ENCODE measurements at places on chromosomes 13 and 19.

GRCh38 chr19:7852851-7853769 is 21.1 kb downstream of the PRR36 start:
- DNase-seq, result peak; percentile 94

DNA sequence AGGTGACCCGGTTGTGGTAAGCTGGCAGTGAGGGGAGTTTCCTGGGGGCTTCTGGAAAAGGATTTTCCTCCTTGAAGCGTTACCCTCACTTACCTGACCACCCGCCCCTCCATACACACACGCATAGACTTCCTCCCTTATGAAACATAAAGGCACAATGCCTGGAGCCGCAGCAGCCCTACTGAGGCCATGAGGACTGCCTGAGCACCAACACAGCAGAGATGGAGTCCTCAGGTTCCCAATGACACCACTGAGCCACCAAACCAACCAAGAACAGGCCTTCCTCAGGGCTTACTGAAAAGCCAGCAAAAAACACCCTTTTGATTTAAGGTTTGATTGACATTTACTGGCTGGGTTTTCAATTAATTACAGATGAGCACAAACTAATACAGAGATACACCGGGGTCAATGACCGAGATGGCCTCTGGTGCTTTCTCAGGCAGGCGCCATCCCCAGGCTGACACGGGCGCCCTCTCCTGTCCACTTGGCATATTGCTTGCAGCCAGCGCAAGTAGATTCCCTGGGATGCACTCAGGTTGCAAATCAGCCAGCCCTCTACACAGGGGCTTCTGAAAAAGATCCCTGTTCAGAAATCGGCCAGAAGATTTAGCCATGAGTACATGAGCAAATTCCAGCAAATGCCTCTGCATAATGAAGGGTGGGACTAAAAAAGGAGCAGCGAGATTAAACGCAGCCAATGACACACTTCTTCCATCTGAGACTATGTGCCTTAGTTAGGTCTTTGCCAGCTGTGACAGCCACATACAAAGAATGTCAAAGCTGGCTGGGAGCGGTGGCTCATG is 14.8 kb downstream of the OPA3 start:
- DNase-seq, result no peak

GRCh38 chr19:39542206-39542605 is 2.2 kb upstream of the EID2 start:
- peak; percentile 72 for DNase-seq

DNA sequence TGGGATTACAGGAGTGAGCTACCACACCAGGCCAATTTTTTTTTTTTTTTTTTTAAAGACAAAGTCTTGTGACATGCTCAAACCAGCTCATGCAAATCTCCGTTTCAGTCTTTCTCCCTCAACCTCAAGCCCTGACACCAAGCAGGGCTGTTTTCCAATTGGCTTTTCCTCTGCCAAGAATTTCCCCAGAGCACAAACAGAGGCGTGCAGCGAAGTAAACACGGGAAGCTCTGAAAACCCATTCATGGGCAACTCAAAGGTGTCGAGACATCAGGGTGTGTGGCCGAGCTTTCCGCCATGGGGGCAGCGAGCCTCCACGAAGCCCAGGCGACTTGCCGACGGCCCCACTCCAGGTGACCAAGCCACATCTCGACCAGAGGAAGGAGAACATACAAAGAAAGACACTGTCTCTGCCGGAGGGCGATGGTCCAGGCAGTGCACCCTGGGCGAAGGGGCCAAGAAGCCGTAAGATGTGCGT is 70.0 kb downstream of the INSR start:
- DNase-seq, result no peak

DNA sequence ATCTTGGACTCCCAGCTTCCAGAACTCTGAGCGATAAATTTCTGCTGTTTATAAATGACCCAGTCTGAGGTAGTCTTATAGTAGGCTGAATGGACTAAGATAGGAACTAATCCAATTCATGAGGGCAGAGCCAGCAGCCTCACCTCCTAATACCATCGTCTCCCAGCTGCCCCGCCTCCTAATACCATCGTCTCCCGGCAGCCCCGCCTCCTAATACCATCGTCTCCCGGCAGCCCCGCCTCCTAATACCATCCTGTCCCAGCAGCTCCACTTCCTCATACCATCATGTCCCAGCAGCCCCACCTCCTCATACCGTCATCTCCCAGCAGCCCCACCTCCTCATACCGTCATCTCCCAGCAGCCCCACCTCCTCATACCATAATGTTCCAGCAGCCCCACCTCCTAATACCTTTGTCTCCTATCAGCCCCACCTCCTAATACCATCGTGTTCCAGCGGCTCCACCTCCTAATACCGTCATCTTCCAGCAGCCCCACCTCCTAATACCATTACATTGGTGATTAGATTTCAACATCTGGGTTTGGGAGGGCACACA is 2.4 kb upstream of the ARGLU1 start:
- peak; percentile 57 for DNase-seq

DNA sequence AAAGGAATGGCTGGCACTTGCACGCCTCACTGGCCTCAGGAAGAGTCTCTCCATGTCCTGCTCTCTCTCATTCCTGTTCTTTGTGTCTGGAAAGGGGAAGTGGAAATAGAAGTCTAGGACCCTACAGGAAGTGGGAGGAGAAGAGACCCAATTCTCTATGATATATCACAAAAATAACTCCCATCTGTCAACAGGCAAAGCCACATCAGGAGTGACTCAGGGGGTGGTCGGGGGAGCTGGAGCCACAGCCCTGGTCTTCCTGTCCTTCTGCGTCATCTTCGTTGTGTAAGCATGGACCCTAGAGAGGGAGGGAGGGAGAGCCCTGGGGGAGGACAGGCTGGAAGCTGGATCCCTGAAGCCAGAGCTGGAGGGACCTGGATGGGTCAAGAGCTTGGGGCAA is 3.0 kb downstream of the SIGLEC9 start:
- no peak for DNase-seq

GRCh38 chr19:33460221-33460908 is 61.2 kb downstream of the PEPD start:
- no peak for DNase-seq

DNA sequence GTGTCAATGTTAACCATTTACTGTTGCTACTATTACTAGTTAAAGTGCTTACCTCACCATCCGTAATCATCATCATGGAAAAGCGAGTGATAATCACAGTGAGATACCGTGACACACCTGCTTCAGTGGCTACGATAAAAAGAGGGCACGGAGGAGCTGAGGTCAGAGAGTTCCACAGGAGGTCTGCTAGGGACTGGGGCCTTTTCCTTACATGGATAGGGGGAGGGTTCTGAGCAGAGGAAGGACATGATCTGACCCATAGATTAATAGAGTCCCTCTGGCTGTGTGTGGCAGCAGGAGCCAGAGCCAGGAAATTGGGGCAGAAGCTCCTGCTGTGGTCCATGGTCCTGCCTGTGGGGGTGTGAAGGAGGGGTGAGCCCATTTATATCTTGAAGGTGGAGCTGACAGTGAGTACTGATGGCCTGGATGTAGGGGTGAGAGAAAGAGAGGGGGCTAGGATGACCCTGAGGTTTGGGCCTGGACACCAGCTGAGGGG is 136.7 kb downstream of the SIPA1L3 start:
- no peak for DNase-seq

DNA sequence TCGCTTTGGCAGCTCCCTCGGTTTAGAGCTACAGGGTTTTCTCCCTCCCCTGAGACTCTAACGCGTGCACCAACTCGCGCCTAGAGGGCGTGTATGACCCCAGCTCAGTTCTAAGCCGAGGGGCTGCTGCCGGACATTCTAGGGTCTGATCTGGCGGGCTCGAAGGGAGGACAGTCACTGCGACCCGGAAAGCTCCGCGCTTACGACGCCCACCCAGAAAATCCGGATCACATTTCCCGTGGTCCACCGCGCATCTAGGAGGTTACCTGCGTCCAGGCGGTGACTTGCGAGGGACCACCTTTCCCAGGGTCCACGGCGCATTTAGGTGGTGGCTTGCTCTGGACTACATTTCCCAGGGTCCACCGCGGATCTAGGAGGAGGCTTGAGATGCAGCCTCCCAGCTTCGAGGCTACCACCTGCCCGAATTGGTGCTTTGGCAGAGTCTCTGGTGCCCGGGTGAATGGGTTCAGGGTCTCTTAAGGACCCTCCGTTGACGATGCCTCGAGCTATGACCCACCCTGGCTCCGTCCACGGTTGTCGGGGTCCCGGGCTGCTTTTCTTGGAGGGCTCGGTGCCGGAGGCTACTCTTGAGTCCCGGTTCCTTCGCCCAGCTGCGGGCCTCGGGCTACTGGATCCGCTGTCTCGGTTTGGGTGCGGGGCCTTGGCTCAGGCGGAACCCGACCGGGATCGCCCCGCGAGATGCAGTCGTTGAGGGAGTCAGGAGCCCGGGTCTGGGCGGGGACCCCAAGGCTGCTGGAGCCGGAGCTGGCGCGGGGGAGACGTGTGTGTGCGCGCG is 30.5 kb downstream of the ZNF146 start:
- no peak for DNase-seq

GRCh38 chr19:1037621-1038064 is 2.3 kb upstream of the ABCA7 start:
- DNase-seq, result no peak

GRCh38 chr13:106709522-106709921 is 141.6 kb upstream of the ARGLU1 start:
- DNase-seq, result no peak

DNA sequence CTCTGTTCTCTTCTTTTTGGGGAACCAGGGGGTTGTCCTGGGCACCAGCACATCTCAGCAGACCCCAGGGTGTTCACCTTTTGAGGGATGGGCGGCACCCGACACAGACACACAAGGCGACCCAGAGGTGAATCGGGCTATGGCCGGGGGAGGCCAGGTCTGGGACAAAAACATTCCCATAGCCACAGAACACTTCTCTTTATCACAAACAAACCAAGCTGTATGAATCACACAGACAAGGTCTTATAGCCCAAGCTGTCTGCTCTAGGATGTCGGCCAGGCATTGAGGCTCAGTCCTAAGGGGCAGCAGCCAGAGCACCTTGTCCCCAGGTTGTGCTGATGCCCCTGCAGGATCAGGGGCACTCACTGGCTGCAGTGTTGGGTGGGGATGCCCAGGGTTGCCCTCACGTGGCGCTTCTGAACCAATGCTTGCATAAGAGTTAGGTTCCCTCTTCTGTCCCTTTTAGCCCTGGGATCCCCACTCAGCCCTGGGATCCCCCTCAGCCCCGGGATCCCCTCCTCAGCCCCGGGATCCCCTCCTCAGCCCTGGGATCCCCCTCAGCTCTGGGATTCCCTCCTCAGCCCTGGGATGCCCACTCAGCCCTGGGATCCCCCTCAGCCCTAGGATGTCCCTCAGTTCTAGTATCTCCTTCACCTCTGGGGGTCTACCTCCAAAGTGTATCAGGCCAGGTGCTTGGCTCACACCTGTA is 26.9 kb downstream of the MAU2 start:
- DNase-seq, result no peak

GRCh38 chr19:52603558-52604207 is 33.6 kb downstream of the ZNF701 start:
- no peak for DNase-seq

GRCh38 chr19:45515807-45516401 is 8.6 kb downstream of the VASP start:
- no peak for DNase-seq

- no peak for DNase-seq
Observed at GRCh38 chr19:31220540-31220939, 128.7 kb downstream of the TSHZ3 start.

DNA sequence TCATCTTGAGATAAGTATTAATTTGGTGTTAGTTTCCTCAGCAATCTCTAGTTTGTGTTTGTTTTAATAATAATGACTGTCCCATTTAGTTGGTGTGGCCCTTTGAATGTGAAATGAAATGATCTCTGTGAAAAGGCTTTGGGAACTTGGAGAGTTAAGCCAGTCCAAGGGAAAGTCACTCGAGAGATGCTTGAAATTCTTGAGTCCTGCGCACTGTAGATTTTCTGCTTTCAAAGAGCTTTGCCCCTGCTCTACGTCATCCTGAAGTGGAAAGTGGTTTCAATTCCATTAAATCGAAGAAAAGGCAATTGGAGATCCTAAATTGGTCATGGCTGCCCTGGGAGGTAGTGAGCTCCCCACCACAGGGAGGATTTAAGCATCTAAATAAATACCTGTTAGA is 403.8 kb downstream of the ZNF536 start:
- DNase-seq, result no peak

DNA sequence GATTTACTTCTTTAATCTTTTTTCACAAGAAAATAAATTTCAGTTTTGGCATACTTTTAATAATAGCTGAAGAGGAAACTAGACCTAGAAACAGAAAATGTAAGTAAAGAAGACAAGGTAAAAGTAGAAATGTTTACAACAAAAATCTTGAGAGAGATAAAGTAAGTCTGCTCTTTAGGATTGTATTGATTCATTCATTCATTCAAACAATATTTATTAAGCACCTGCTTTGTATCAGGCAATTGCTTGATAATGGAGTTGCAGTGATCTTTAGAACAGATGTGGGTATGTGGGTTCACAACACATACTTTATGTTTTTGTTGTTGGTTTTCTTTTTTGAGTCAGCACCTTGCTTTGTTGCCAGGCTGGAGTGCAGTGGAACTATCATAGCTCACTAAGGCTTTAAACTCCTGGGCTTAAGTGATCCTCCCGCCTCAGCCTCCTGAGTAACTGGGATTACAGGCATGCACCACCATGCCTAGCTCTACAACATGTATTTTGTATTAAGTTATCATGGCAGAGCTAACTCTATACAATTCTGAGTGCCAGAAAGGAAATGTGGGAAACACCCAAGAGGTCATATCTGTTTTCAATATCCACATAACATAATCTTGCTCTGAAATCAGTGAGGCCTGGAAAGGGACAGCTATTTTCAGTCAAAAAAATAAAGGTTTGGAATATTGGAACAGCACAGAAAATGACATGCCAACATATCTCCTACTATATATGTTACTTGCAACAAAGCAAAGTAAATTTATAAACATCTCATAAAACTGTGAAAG is 8.8 kb upstream of the SPART start:
- DNase-seq, result no peak

GRCh38 chr19:51342631-51343569 is 961 bp upstream of the VSIG10L start:
- DNase-seq, result no peak
